Stimulated activated CD4-positive, alpha-beta T cell treated with anti-CD3 and anti-CD28 coated beads, Interleukin-1b, Interleukin-23, amount 100 ng/mL, for 1 hour (primary cell): ENCODE measurements at places on chromosomes 4 and X.

- DNase-seq = no peak
Measured at GRCh38 chr4:1045193-1045594, 33.8 kb downstream of the FGFRL1 start.

DNA sequence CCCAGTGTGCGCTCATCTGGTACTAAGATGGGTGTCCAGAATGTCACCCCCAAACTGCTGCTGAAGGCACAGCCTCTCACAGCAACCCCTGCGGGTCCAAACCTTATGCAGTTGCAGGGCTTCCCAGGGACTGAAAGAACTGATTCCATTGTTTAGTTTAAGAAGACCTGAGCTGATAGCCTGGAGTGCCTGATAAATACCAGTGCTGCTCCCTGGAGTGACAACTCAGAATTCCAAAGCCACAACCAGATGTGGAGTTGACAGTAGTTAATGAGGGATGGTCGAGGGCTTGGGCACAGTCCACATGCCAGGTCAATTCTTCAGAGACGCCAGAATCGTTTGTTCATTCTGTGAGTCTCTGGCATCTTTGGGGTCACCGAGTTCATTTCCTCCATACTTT is 71.2 kb downstream of the LNX1 start:
- DNase-seq = no peak

- no peak for DNase-seq
Measured at GRCh38 chr4:52091801-52092200, 40.7 kb downstream of the SPATA18 start.

GRCh38 chrX:31112226-31112999 is 40.6 kb upstream of the FTHL17 start:
- DNase-seq = no peak

DNA sequence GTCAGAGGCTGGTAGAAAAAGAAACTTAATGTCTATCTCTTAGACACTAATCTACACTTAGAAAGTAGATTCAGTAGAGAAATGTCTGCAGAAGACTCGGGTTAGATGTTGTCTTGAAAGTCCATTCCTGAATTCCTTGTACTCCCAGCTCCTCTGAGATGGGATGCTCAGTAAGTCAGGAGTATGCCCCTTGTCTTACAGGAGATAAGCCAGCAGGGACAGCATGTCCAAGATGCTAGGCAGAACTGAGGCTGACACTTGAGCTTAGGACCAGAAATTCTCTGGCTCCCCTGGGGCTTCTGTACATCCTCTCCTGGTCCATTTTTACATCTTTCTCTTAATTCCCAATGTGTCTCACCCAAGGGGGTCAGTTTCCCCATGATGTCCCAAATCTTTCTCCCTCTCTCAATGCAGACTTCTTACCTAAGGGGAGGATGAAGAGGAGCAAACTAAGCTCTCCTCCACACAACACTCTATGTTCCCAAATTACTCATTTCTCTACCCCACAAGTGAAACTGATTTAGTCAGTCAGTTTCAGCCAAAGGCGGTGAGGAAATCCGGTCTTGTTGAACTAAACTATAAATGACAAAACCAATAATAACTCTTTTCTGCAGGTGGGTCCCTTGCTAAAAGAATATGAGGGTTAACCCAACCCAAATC is 558.2 kb upstream of the DIPK2B start:
- no peak for DNase-seq

- DNase-seq = no peak
Measured at GRCh38 chrX:46573331-46573891, at the start of gene CHST7. CHST7 (plus strand) TSS chrX:46573765; CDS start chrX:46573932, 167 bp downstream.

- DNase-seq = no peak
Measured at GRCh38 chr4:135598151-135598550, 1396.6 kb upstream of the PABPC4L start.

DNA sequence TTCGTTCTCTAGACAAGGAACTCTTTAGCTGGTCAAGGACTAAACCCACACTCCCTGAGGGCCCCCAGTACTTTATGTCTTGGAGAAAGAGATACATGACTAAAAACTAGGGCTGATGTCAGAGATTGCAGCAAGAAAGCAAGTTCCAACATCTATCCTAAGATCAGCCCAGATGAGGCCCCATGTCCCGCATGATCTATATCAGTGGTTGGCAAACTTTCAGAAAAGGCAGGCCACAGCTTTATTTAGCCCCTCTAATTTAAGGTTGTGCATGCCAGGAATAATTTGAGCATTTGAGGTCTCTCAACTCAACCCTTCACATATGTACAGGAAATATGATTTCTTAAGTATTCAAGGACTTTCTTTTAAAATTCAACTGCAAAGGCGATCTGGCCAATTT is 44.1 kb upstream of the FRMD7 start:
- DNase-seq = no peak

GRCh38 chr4:52711834-52712250 is 39.4 kb downstream of the ERVMER34-1 start:
- no peak for DNase-seq

DNA sequence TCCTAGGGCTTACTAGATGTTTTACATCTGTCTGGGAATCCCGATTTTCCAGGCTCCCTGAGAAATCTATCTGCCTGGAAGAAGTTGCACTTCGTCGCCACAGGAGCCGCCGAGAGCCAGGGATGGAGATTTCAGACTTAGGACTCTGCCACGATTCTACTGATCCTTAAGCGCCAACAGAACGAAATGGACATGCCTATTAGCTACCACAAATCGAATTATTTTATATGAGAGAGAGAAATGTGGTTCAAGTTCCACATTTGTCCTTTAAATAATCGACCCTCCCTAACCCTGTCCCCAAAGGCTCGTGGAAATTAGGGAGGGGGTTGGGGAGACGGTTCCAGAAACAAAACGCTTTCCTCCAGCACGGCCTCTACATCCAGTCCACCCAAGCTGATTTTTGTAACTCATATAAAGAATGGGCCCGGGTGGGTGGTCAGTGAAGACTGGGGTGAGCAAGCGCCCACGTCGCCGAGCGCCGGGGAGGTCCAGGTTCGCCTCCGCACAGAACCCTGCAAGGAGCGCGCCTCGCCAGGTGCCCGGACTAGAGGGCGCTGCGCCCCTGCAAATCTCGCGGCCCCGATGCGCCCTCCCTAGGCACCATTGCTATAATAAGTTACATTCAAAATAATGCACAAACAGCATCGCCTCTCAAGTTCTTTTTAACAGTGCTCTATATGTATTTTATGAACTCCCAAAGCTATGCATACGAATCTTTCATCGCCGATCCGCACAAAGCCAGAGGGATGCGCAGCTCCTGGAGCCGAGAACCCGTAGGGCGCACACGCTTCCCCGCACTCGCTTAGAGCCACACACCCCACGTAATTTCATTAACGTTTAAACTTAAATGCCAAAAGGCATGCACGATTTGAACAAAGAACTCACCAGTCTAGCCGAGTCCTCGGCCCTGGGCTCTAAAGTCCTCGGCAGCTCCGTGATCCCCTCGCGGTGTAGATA is 2.1 kb upstream of the FAT1 start:
- DNase-seq = no peak

GRCh38 chr4:153027866-153028265 is 91.7 kb downstream of the FHDC1 start:
- no peak for DNase-seq

DNA sequence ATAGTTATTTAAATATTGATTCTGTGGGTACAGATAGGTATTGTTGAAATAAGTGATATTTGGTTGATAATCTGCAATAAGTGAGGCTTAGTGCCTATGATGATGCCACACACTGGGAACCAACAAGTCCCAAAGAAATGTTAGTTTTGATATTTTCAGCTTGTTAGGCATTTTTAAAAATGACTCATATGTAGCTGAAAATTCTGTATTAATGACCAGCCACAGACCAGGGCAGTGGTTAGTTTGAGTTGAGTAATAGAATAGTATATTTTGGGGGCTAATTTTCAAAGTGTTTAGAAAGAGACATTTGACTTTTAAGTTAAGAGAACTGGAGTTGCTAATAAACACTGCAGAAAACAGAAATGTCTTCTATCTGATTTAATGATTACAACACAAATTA is 9.4 kb downstream of the INTU start:
- DNase-seq = no peak

DNA sequence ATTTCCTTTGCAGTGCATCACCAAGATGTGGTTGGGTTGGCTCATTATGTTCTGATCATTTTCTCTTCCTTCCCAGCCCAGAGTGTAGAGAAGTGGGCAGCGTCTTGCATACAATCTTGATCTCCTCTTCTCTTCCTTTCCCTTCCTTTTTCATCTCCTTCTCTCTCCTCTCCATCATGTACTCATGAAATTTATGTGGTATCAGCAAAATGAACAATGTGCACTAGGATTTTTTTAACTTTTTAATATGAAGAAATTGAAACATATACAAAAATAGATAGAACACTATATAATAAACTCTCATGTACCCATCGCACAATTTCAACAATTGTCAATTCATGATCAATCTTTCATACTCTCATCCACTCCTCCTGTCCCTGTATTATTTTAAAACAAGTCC is 593.5 kb downstream of the BCOR start:
- no peak for DNase-seq

GRCh38 chr4:8045909-8046308 is 106.2 kb upstream of the AFAP1 start:
- no peak for DNase-seq

DNA sequence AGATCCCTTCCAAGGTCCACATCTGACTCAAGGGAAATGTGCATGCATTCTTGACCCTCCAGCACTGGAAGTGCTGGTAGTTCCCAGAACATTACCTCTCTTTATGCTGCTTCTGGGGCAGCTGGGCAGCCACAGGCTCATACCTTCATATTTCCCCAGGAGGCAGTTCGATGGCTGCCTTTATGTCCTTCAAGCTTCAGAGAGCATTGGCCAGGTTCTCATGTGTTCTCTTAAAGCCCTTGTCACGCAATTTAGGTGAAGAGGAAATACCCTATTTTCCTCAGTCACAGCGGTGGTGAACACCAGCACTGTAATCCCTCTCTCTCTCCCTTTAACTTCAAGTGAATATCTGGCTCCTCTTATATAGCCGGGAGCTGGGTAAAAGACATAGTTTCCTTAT is 134.3 kb downstream of the MID1IP1 start:
- DNase-seq = no peak

DNA sequence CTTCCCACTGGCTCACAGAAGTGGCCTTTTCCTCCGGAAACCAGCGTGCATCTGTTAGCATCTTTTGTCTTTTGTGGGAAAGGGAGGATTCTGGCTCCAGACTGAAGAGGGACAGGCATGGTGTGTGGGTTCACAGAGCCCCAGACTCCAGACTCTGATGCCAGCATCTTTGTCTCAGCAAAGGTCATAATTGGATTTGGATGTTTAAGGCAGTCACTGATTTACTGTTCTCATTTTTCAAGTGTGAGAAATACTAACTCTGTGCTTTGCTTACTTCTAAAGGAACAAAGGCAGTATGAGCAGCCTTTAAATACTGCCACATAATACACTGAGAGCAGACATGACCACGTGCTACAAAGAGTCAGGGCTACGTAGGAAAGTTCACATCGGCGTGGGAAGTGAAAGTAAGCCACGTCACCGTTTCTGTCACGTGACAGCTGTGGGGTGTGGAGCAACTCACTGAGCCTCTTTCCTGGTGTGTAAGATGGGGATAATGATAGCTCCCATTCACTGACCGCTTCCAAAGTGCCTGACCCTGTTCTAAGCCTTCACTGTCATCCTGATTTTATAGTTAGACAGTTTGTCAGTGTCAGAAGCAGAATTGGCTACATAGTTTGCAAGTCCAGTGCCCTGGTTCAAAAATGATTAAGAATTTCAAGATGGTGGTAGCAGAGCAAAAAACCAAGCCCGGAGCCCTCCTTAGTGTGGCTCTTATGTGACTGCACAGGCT is 24.8 kb upstream of the TMSB4X start:
- no peak for DNase-seq

DNA sequence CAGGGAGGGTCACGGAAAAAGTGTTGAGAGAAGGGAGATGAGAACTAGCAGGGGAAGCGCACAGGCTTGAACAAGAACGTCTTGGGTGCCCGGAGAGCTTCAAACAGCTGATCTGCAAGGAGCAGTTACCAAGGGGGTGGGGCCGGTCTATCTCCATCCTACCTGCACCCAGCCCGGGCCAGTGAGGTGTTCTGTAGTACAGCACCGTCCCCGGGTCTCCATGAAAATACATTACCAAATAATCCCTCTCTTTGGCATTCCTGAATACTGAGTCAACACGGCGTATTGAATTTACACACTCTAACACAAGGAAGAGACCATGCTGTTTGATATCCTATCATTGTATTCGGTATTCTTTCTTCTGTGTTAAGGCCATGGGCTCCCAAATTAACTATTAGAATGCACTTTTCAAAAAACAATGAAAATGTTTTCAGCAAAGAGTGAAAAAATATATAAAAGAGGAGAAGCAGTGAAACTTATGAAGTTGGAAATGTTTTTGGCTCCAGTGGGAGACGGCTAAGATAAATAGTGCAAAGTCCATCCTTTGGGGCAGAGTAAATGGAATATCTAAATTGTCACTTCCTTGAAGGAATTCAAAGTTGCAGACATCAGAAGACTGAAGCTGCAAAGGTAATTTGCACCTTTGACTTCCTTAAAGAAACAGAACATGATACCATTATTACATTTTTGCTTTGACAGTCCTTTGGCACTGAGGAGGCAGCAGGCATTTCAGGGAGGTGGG is 90.3 kb downstream of the DHRSX start:
- no peak for DNase-seq

DNA sequence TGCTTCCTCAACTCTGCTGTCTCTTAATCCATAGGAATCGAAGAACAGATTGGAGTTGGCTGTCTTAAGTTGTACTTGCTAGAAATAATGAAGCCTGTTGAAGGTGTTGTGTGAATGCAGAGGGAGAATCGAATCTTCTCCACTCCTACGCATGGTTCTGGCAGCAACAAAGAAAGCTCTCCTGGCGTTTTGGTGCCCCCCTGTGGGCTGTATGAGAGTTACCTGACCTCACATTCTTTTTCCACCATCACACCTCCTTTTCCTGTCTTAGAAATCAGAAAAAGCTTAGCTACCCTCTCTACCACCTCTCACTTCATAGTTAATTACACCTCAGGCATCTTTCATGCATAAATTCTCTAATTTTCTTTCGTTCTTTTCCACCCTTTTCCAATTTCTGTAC is 16.3 kb downstream of the KLF8 start:
- peak; percentile 11 for DNase-seq

DNA sequence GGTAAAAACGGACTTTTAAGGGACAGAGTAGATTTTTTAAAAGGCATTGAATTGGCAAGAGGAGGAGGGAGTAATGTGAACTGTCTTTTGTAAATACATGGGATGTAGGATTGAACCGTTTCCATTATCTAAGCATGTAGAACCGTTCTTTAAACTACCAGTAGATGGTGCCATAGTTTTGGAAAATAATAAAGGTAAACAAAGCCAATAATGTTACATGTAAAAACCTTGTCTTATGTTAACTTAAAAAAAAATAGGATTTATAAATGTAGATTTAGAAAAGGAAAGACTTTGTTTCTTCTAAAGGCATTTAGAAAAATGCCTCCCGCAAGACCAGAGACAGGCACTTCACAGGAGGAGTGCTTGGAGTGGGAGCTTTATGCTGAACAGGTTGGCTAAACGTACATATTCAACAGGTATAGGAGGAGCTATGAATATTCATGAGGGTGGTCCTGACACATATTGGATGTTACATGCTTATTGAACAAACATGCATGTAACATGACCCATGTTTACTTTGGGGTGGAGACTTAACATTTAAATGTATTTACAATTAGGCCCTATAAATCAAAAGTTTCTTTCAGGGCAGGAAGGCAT is 45.5 kb upstream of the FAM241A start:
- DNase-seq = no peak
